Stimulated activated CD8-positive, alpha-beta memory T cell treated with anti-CD3 and anti-CD28 coated beads, Interleukin-4, amount 100 ng/mL, for 4 hours (primary cell): ENCODE measurements at places on chromosomes 13 and 19.

DNA sequence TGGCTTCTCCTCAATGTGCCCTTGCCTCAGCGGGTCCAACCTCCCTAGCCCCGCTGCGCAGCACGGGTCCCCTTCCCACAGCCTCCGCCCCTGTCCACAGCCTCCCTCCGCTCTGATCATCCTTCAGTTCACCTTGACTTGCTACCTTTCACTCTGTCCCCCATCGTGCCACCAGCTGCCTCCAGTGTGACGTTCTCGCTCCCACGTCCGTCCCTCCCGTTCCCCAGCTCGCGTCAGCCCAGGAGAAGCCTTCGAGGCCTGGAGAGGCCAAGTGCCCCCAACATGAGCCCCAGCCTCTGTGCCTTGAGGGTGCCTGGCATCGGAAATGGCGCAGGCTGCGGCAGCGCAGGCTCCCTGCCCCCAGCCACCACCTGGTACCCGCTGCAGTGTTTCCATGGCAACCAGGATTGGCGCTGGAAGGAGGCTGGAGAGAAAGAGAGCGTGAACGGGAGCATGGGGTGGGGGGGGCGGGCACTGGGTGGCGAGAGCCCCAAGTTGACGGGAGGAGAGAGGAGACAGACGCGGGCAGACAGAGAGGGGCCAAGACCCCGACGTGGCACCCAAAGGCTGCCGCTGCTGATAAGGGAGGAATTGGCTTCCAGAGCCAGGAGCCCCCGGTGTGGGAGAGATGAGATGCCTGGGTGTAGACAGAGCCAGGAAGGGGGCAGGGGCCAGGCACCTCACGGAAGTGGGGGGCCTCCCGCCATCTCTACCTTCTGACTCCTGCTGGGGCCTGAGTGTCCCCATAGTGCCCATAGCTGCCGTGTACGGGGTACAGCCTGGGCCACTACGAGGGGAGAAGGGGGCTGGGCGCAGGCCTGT, 844 bp upstream of the ASPDH start:
- no peak for DNase-seq

DNA sequence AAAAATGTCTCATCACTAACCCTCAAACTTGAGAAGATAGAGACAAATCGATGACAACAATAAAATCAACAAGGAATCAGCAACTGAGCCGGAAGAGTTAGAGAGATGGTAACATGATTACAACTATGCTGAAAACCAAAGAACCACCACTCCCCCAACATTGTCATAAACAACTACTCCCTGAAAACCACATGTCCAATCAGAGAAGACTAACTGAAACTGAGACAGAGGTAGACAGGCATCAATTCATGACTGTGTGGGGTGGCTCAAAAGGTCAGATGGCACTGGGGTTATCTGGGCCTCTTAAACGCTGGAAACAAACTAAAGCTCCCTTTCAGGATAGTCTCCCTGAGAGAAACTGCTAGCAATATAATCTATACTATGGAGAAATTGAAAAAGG, 488.8 kb downstream of the KCTD12 start:
- no peak for DNase-seq

DNA sequence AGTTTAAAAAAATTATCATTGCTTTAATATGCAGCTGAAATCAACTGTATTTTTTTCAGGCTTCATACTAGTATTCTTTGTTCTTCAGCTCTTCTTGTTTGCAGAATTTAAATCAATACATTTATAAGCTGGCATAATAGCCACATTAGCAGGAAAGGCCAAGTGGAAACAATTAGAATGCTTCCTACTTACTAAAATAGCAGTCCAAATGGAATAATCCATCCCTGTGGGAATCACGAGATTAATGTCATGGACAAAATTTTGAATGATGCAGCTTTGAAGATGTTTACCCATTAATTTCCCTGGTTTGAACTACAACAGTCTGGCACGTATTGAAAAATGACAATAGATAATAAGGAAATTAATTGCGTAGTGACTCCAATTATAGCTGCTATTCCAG, 2650.8 kb downstream of the PCDH9 start:
- DNase-seq, result no peak

DNA sequence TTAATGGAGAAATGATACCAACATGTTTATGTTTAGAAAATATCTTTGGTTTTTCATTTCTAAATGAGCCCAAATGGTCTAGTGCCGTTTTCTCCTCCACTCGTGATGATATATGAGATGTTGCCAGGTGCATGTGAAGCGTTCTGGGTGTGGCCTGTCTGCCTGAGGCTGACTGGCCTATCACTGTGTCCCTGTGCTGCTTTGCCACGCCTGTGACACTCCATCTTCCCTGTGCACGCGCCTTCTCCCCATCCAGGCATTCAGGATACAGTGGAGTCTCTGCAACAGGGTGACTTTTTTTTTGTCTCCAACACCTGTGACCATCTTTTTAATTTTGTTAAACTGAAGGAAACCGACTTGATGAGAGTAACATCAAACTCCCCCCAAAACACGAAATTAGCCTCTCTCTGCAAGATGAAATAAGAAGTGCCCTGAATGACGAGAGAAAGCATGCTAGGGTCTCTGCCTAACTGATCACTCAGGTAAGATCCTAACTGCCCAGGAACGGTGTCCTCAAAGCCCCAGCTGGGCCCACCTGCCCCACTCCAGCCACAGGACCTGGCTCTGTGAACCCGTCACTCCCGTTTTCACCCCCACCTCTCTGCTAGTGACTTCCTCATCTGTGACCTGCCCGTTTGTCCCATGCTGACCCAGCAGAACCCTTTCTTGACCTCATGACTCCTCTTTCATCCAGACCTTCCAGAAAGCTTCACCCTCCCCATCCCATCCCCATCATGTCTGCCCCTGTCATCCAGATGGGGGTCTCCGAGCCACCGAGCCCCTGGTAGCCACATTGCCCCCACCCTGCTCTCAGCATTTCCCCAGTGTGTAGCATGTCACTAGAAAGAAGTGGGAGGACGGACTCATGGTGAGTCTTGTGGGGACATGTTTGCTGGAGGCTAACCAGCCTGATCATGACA, 33.2 kb upstream of the TFDP1 start:
- no peak for DNase-seq

- no peak for DNase-seq
Observed at GRCh38 chr19:49488046-49488862, 846 bp downstream of the RPL13A start.

GRCh38 chr19:30135093-30135757, 193.2 kb downstream of the URI1 start:
- no peak for DNase-seq

DNA sequence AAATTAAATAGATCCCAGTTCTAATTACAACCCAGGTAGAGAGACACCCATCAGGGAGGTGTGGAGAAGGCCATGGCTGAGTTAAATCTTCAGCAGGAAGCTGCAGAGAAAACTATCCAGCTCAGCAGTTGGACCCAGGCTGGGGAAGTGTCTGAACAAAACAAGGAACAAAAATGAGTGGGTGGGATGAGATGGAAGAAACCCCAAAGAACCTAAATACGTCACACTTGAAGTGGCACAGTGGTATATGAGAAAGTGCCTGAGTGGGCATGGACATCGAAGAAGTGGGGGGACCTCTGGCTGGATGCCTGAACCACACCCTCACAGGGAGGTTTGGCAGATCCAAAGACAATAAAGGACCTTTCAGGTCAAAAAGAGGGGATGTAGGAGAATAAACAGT, 3.5 kb upstream of the EPHX3 start:
- DNase-seq, result no peak

GRCh38 chr19:7792281-7792680, 29.2 kb downstream of the CLEC4M start:
- no peak for DNase-seq

- no peak for DNase-seq
Observed at GRCh38 chr13:110300090-110300815, 6.7 kb downstream of the COL4A1 start.

GRCh38 chr13:30870049-30870884, 35.8 kb upstream of the MEDAG start:
- DNase-seq, result no peak

- no peak for DNase-seq
Observed at GRCh38 chr19:16258440-16258903, 60.8 kb downstream of the AP1M1 start.

- no peak for DNase-seq
Observed at GRCh38 chr13:109233293-109233692, 553.1 kb downstream of the IRS2 start.

DNA sequence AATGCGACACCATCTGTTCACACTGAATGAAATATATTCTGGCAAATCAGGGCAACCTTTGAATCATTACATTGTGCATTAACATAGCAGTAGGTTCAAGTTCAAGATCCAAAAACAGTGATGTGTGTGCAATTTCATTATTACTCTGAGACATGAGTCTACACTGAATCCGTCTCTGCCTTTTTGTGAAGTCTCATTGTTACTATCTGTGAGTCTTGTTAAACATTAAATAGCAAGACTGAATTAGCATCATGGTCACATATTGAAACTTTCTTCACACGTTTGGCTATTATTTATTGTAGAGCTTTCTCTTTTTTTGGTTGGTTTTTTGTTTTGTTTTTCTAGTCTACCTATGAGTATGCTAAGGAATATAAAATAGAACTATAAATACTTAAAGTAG, 117.1 kb upstream of the SLITRK5 start:
- no peak for DNase-seq

- no peak for DNase-seq
Observed at GRCh38 chr19:31666126-31666525, 316.9 kb upstream of the TSHZ3 start.
